ENCODE measurements at places on chromosomes 3 and 15. TPM values are rescaled to one million over a fixed set of nuclear protein-coding genes. Genes with fewer than 3 reads are reported as not detected.
A peak's percentile ranks its signal among the peaks of the same experiment; 100 is the strongest.

- peak; percentile 54 for DNase-seq
Measured at GRCh38 chr15:80527961-80528360, 123.8 kb downstream of the ARNT2 start.

DNA sequence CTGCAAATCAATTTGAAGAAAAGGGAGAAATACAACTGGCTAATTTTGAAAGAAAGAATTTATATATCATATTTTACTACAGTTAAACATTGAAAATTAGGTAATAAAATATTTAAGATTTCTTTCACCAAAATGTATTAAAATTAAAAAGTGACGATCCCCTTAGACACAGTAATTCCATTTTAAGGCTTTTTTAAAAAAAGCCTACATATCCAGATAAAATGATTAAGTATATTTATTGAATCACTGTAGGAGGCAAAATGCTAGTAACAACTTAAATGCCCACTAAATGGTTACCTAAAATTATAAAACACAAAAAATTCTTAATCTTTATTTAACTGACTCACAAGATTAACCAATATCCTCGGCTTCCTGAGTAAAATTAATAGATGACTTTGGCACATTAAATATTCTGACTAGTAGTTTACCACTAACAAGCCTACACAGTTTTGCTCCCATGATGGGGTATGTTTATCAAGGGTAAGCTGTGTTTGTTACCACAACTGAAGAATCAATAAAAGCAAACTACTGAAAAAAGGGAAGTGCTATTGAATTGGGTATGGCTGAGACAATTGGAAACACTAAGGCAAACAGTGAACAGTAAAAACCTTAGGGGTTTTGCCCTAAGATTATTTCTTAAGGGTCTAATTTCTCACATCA lies 28.4 kb downstream of the ANKRD28 start:
- no peak for DNase-seq

DNA sequence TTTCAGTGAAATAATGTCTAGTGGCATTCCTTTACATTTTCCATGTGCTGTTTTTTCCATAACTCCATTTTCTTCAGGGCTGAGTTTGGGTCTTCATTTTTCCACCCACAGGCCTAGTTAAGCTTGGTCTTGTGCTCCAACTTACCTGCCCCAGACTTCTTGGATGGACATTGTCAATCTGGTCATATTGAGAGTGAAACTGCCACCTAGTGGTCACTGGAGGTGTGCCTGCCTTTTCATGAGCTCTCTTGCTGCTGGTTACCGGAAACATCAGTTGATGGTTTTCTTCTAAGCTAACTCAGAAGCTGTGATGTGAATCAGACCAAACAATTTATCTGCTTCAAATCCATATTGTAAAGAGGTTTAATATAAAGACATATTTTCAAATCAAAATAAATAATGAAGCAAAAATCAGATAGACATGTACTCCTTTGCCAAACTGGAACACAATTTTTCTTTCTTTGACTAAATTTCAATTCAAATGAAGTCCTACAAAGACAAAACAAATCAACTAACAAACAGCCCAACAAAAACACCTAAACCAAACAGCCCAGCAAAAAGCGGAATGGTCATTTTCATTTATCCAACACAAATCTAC lies 135.1 kb upstream of the RASGRP1 start:
- no peak for DNase-seq

GRCh38 chr3:18216996-18217395 lies 208.1 kb downstream of the SATB1 start:
- DNase-seq: no peak

DNA sequence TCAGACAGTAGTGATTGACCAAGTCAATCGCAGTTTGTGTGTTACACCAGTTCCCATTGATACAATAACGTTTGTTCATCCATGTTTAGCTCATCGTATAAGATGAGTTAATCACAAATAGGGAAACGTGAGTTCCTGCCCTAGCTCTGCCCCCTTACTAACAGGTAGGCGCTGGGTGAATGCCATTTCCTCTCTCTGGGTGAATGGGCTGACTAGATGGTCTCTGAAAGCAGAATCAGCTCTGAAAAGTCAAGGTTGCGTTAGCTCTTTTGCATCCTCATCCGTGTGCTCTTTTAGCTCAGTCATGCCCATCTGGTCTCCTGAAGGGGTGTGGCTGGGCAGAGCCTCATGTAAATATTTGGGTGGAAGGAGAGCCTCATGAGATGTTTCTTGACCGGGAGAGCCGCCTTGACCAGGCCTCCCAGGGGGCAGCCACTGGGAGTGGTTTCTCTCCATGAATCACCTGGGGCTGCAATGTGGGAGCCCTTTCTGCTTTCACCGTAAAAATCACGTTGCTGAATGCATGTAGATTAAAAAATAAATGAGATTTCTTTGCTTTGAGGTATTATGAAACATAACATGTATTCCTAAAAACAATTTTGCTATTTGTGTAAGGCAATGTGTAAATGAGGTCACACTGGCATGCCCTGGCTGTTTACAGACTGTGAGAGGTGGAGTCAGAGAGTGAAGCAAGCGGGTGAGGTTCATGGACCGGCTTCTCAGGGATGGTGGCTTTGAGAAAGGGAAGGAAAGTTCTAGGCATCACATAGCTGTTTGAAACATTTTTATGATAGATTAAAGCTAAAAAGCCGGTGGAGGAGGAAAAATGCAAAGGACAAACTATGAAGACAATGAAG lies 108.4 kb upstream of the RASGRP1 start:
- no peak for DNase-seq

- DNase-seq: no peak
Measured at GRCh38 chr3:128498127-128498626, 5.2 kb upstream of the GATA2 start.

DNA sequence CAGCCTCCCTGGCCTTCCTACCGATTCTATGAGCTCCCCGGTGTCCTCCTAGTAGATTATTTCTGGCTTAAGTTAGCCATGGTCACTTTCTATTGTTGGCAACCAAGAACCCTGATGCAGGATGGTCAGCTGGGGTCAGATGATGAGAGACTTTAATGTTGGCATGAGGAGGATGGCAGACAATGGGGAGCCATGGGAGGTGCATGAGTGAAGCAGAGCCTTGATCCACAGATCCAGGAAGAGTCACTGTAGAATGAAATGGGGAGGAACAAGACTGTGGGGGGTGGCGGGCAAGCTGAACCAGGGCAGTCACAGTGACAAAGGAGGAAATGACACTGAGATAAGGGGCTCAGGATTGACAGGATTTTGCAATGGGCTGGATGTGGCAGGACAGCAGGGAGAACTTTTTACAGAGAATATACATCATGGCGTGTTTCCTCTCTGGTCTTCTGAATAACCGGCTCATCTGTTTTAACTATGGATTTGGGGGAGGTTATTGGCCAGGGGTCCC lies 60.9 kb downstream of the RPLP1 start:
- no peak for DNase-seq

- DNase-seq: no peak
Measured at GRCh38 chr3:111669926-111670630, 74.9 kb upstream of the ZBED2 start.

DNA sequence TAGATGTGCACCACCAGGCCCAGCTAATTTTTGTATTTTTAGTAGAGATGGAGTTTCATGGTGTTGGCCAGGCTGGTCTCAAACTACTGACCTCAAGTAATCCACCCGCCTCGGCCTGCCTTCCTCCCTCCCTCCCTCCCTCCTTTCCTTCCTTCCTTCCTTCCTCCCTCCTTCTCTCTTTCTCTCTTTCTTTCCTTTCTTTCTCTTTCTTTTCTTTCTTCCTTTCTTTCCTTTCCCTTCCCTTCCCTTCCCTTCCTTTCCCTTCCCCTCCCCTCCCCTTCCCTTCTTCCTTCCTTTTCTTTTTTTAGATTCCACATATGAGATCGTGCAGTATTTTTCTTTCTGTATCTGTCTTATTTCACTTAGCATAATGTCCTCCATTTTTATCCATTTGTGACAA lies 81.3 kb downstream of the FAM81A start:
- no peak for DNase-seq

GRCh38 chr15:64622410-64623260 lies 152.8 kb downstream of the RBPMS2 start:
- DNase-seq: no peak

- DNase-seq: no peak
Measured at GRCh38 chr15:41934843-41935242, 37.5 kb downstream of the EHD4 start.

GRCh38 chr3:133958071-133958805 lies 62.6 kb upstream of the RAB6B start:
- no peak for DNase-seq

DNA sequence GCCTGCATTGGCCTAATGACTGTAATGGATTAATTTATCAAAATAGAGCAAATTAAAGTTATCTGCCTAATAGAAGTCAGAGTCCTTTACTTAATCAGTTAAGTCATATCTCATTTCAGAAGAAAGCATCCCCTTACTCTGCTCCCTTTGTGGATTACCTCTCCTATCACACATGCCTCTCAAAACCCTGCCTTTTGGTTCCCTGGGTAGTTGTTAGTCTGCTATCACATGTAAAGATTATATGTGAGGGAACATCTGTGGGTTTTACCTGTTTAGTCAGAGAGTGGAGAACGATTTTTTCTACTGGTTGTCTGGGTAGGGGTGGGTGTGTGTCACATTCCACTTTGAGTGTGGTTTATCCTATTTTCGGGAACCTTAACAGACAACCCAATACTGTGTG lies 16.4 kb downstream of the UBE2E2 start:
- DNase-seq: no peak

- no peak for DNase-seq
Measured at GRCh38 chr3:21056293-21056692, 694.7 kb downstream of the ZNF385D start.

DNA sequence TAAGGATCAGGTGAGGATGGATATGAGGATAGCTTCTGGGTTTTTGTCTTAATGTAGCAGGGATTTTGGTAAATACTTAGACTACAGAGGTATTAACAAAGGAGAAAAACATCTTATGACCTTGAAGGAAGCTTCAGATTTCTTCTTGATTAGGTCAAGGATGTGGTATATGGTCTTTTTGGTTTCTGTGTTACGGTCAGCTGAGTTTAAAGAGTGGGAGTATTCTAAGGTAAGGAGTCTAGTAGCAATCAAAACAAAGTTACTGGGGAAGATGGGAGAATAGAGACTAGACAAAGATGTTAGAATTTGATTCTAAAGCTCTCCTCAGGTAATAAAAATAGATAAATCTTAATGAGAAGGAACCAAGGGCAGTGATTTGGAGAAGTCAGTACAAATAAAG lies 6.2 kb downstream of the HMG20A start:
- no peak for DNase-seq

The CYP19A1 gene
- total RNA-seq: 0.94 TPM

The ANKRD34C gene
- not detected for total RNA-seq

The NPAP1 gene
- total RNA-seq: 0.31 TPM

The EPHB3 gene
- total RNA-seq: 3.9 TPM

The ANKUB1 gene
- total RNA-seq: 0.78 TPM

The GOLGA6B gene
- total RNA-seq: not detected

The STT3B gene
- 191 TPM for total RNA-seq
